ENCODE measurements at places on chromosomes 16 and 17.

- peak; percentile 56 for DNase-seq
These were observed at the start of gene METTL23 for GRCh38 chr17:76726776-76727718. METTL23 (plus strand) TSS chr17:76726839; CDS start chr17:76729711, 2,872 bp downstream.

GRCh38 chr17:44105941-44106340 lies 17.5 kb downstream of the HDAC5 start:
- no peak for DNase-seq

- no peak for DNase-seq
These were observed 83.2 kb upstream of the TOB1 start for GRCh38 chr17:50949128-50949988.

GRCh38 chr17:45790296-45790922 lies 6.3 kb downstream of the CRHR1 start:
- no peak for DNase-seq

DNA sequence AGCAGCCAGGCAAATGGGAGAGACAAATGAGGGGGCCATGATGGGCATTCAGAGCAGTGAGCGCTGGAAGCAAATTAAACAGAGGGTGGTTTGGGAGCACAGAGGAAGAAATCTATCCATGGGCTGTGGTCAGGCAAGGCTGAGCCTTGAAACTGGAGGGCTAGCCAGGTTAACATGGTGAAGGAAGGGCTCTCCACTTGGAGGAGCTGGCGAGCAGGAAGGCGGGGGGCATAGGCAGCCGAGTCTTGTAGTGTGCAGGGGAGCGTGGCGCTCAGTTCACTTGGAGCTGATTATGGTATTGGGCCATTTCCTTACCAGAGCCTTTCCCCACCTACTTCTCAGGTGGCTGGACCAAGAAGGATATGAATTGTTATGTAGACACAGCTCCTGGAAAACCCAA lies 189.7 kb downstream of the SNX29 start:
- no peak for DNase-seq

- no peak for DNase-seq
These were observed 68.0 kb upstream of the SIAH1 start for GRCh38 chr16:48452991-48453760.

Measured in stimulated activated CD4-positive, alpha-beta T cell treated with anti-CD3 and anti-CD28 coated beads, Interleukin-1b, Interleukin-23, amount 100 ng/mL, for 24 hours (primary cell).